NCI-H774 (cell line): ENCODE measurements at places on chromosomes 7 and 10.

GRCh38 chr7:130912082-130912861 lies 178.3 kb upstream of the KLF14 start:
- no peak for DNase-seq

GRCh38 chr10:79502561-79503309 lies 9.6 kb upstream of the EIF5AL1 start:
- DNase-seq, result no peak

- no peak for DNase-seq
These were observed 1023.0 kb upstream of the SORCS1 start for GRCh38 chr10:108187408-108188012.

DNA sequence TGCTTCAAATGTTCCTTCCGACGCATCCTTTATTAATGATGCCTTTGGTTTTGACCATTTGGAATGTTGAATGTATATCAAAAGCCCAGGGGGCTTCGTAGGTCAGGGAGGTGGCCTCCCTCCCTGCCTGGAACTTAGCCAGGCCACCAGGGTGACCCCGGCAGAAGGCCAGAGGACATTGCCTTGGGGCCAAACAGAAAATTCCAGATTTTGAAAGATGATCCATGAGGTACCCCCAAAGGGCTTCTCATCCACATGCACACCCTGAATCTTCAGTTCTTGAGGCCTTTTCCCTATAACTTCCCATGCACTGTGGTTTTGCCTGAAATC lies 171.7 kb downstream of the ADAM12 start:
- no peak for DNase-seq

DNA sequence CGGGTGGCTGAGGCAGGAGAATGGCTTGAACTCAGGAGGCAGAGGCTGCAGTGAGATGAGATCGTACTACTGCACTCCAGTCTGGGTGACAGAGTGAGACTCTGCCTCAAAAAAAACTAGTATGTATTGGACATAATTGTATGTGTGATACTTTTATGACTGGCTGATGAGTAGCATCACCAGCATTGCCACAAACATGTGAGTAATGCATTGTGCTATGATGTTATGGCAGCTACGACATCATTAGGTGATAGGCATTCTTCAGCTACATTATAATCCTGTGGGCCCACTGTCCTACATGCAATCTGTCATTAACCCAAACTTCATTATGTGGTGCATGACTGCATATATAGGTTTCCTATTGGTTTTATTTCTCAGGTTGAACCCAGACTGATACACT lies 352.4 kb downstream of the GALNT17 start:
- DNase-seq, result no peak

DNA sequence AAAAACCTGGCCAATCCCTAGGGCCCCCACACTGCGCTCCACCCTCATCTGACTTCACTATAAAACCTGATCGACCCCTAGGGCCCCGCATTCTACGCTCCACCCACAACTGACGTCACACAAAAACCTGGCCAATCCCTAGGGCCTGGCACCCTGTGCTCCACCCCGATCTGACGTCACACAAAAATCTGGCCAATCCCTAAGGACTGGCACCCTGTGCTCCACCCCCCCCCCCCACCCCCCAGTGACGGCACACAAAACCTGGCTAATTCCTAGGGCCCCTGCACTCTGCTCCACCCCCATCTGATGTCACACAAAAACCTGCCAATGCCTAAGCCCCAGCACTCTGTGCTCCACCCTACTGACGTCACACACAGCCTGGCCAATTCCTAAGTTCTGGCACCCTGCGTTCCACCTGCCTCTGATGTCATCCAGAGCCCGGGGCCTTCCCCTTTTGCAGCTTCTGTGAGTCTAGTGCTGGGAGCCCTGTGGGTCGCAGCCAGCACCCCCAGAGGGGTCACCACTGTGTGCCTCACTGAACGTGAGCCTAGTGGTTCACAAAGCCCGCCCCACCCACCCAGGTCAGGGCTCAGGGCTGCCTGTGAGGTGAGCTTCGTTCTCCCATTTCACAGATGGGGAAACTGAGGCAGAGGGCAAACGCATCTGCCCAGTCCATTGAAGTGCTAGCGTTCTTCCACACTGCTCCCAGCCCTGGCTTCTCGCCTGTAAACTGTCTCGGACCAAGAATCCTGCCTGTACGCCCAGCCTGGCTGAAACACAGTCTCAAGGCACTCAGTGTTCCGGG lies 40.6 kb downstream of the MICALL2 start:
- peak; percentile 70 for DNase-seq

GRCh38 chr7:133678137-133678814 lies 425.4 kb downstream of the EXOC4 start:
- no peak for DNase-seq

DNA sequence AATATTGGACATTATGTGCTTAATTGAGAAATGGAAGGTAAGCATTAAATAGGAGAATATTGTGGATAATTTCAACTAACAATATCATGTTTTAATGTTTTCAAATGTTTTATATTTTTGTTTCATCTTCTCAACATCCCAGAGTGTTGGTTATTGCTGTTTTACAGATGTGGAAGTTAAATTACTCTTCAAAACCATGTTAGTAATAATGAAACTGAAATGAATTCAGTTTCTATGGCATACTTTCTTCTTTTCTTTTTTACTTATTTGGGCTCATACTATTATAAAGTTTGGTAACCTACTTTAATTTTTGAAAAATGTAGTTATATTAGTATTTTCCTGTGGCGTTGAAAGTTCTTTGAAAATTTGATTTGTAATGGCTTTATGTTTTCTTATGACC lies 4.2 kb downstream of the GLRX3 start:
- no peak for DNase-seq

GRCh38 chr10:80186364-80187012 lies 18.8 kb downstream of the ANXA11 start:
- no peak for DNase-seq

GRCh38 chr7:131649879-131650278 lies 93.5 kb upstream of the PODXL start:
- no peak for DNase-seq
